ENCODE measurements at places on chromosomes 11 and 22.

DNA sequence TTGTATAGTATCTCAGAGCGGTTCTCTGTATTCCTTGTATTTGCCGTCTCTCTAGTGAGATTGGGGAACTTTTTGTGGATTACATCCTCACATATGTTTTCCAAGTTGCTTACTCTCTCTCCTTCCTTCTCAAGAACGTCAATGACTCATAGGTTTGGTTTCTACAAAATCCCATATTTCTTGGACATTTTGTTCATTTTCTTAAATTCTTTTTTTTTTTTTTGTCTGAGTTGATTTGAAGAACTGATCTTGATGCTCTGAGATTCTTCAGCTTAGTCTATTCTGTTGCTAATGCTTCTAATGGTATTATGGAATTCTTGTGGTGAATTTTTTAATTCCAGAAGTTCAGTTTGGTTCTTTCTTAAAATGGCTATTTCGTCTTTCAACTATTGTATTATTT is 28.4 kb upstream of the SLN start:
- no peak for DNase-seq

- DNase-seq, result no peak
Observed at GRCh38 chr22:38834215-38834953, 9.4 kb downstream of the NPTXR start.

GRCh38 chr11:95111923-95112540 is 22.4 kb downstream of the ENDOD1 start:
- DNase-seq, result no peak

DNA sequence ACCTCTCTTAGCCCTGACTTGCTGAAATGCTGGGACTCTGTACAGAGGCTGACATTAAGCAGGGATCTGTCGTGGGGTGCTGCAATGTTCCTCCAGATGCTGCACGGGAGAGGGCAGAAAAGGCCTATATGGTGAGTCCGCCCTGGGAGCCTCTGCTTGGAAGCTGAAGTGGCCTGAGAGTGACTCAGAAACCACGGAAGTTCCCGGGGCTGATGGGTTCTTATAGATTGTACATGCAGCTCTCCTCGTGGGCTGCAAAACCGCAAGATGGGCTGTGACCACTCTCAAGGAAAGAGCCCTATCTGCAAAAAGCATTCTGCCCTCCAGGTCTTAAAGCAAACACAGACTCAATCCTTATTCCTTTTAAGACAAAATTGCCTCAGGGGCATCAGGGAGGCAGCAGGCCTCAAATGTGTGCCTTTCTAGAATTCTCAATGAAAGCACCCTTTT is 5.8 kb upstream of the SLC43A3 start:
- peak; percentile 99 for DNase-seq

- no peak for DNase-seq
Observed at GRCh38 chr11:35864131-35864530, 79.7 kb upstream of the LDLRAD3 start.

DNA sequence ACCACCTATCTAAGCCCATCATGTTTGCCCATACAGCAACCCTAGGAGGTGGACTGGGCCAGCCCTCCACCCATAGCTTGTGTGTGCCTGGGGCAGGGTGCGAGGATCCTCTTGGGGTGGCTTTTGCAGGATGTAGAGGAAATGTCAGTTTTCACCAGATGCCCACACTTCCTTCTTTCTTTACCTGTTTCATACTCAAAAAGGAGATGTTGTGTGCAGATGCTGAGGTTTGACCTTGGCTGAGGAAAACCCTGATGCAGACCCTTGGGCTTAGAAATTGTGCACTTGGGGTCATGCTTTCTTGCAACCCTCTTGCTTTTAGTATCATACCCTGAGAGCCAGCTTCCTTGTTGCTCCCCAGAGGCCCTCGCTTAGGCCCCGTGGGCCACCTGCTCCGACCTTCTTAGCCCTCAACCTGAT is 2.2 kb downstream of the HTR3A start:
- no peak for DNase-seq

DNA sequence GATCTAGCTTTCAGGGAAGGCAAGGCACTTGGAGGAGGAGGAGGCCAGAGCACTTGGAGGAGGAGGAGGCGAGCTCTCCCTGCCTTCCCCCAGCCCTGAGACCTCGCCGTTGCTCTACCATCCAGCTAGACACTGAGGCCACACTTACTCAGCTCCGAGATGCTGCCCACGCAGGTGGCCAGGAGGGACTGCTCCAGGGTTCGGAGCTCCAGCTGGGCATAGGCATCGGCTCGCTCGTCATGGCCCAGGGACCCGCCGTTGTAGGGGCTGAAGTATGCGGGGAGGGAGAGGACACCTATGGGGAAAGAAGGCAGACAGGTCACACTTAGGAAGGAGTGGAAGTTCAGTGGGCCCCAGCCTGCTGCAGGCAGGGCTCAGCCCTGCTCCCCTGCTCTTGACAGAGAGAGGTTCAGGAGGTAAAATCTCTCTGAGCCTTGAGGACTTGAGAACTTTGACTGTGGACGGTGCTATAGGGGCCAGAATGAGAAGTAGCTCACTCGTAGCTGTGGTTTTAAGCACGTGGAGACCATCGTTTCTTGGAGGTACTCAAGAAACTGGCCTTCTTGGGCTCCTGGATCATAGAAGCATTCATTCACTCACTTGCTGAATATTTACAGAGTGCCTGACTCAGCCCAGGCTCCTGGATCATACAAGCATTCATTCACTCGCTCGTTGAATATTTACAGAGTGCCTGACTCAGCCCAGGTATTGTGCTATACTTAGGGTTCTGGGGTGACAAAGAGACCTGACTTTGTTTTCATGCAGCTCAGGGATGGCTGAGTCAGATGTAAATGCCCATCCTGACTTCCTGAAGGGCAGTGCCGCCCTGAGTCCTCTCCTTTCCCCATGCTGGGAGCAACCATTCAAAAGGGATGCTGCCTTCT is 99.2 kb downstream of the NAT10 start:
- no peak for DNase-seq

- DNase-seq, result no peak
Observed at GRCh38 chr22:50436015-50436830, 38.6 kb downstream of the SBF1 start.

DNA sequence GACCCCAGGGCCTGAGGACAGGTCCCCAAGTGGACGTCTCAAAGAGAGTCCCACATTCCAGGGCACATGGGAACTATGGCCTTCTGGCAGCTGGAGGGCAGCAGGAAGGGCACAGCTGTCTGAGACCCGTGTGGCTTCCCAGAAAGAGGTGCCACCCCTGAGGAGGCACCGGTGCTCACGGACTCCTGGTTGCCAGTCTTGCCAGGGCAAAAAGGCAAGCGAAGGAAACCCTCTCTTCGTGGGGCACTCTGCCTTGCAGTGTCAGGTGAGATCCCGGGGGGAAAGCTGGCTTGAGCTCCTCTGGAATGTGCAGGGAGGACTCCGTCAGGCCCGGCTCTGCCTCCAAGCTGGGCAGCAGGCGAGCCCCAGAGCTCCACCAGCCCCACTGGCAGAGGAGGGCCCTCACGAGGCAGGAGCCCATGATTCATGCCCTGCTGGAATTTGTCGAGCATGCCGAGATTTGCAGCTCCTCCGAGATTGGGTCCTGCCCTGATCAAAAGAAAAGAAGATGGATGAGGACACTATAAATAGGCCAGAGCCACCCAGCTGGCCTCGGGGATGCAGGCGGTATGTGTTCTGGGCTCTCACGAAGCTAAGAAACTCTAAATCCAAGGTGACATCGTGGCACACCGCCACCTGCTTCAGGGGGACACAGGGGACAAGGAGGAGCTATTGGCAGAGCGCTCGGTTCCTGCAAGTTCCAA is 9.9 kb upstream of the CELSR1 start:
- peak; percentile 81 for DNase-seq

DNA sequence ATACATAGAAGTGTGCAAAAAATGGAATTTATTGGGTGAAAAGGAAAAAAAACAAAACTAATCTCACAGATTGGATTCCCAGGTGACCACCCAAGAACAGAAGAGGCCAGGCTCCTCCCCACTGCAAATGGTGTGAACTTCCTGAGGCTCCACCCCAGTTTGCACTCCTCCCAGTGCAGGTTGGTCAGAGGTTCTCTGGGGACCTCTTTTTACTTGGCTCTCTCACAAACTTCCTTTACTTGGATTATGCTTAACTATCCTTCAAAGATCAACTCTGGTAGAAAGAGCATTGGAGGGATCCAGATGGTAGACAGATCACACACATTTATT is 138.9 kb upstream of the CCDC90B start:
- DNase-seq, result no peak

DNA sequence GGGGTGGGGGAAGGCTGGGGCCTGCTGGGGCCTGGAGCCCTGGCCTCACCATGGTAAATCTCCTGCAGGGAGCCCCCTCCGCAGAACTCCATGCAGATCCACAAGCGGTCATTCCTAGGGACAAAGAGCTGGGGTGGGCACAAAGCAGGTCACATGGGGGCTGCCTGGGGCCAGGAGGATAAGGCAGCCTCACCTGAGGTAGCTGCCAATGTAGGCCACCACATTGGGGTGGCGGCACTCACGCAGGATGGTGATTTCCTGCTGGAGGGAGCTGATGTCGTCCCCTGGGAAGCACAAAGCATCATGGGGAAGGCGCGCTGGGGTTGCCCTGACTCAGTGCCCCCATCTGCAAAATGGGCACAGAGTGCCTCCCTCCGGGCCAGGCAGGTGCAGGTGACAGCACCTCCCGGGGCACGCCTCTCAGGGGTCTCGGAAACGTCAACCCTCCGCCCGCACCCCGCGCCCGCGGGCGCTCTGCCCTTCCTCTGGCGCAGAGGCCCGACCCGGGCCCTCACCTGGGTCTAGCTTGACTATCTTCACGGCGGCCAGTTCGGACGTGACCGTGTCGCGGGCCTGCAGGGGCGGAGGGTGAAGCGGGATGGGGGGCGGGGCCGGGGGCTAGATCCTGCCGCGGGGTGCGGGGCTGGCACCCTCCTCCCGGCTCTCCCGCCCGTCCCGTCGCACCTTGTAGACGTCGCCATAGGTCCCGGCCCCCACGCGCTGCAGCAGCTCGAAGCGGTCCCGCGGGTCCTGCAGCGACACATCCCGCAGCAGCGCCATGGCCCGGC is 450 bp downstream of the MAP4K2 start:
- peak; percentile 2 for DNase-seq

DNA sequence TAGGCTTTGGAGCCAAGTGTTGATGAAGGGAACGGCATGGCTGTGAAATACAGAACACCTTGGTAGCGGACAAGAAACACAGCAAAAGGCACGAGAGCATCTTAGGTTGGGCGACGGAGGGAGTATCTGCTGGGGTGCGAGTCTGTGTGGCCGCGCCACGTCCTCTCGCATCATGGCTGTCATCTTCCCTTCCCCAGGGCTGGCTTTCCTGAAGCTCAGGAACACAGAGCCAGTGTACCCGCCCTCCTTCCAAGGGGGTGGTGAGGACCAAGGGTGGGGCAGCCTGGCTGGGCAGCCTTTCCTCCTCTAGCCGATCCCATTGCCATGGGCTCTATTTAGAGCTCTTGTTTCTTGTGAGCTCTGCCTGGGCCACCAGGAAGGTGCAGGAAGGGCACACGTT is 154.4 kb downstream of the FEZ1 start:
- DNase-seq, result no peak

GRCh38 chr11:134407321-134407828 is 4.7 kb downstream of the B3GAT1 start:
- no peak for DNase-seq

GRCh38 chr11:14766585-14766984 is 123.0 kb downstream of the PDE3B start:
- no peak for DNase-seq

- peak; percentile 71 for DNase-seq
Observed at GRCh38 chr11:123253911-123254310, 58.9 kb upstream of the CLMP start.

DNA sequence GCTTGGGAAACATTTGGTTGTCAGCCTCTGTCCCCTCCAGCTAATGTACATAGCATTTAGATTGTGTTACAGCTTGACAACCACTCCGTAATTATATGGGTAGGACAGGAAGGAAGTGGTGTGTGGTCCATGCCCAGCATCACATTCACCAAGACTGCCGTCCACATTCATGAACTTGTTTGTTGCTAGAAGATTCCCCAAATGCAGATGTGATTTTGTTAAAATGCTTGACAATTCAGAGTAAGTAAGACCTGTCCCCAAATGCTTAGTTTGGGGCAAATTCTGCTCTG is 1482.7 kb downstream of the TBC1D22A start:
- no peak for DNase-seq

- DNase-seq, result peak; percentile 82
Observed at GRCh38 chr11:116986521-116987105, 111.6 kb downstream of the SIK3 start.

- DNase-seq, result peak; percentile 97
Observed at GRCh38 chr11:65498977-65499712, at the start of gene MALAT1. MALAT1 (plus strand) TSS chr11:65499045.

GRCh38 chr11:96035740-96036078 is 111.8 kb upstream of the MTMR2 start:
- DNase-seq, result no peak

- DNase-seq, result no peak
Observed at GRCh38 chr11:8250981-8251615, 12.6 kb downstream of the LMO1 start.

- DNase-seq, result no peak
Observed at GRCh38 chr11:87743007-87743406, 432.2 kb downstream of the RAB38 start.

GRCh38 chr11:115706626-115707135 is 202.5 kb upstream of the CADM1 start:
- DNase-seq, result no peak

- no peak for DNase-seq
Observed at GRCh38 chr11:84227970-84228665, 942.0 kb upstream of the CCDC90B start.

GRCh38 chr22:29144786-29145160 is 60.9 kb upstream of the EMID1 start:
- DNase-seq, result no peak

DNA sequence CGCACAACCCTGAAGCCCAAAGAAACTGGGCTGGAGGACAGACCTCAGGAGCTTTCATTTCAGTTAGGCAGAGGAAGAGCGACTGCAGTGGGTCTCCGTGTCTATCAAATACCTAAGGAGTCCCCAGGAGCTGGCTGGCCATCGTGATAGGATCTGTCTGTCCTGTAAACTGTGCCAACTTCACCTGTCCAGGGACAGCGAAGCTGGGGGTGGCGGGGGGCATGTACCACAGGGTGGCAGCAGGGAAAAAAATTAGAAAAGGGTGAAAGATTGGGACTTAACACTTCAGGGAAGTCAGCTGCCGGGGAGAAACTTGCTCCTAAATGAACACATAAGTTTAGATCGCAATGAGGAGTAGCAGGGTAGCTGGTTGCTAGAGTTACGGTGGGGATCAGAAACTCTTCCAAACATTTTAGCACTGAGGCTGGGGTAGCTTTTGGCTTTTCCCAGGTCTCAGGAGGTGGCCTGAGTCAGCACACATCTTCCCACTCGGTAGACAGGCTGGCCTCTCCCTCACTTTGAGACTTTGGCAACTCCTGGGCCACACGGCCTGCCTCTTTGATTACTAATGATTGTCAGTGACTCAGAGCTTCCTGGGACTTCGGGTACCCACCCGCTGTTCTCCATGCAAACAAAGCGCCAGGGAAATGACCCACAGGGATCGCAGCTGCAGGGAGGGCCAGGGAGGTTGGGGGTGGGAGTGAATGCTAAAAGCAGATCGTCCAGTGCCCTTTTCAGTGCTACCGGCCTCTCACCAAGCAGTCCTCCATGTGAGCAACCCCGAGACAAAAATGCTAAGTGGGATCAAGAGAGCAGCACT is 2.9 kb upstream of the MTFP1 start:
- peak; percentile 97 for DNase-seq

- DNase-seq, result no peak
Observed at GRCh38 chr22:40334899-40335298, 11.4 kb upstream of the ADSL start.

- peak; percentile 79 for DNase-seq
Observed at GRCh38 chr22:42820045-42820763, 36.9 kb downstream of the ARFGAP3 start.

GRCh38 chr11:34977089-34977912 is 60.9 kb downstream of the PDHX start:
- peak; percentile 85 for DNase-seq
